ENCODE measurements at places on chromosomes 2 and 18.
A peak's percentile ranks its signal among the peaks of the same experiment; 100 is the strongest.

DNA sequence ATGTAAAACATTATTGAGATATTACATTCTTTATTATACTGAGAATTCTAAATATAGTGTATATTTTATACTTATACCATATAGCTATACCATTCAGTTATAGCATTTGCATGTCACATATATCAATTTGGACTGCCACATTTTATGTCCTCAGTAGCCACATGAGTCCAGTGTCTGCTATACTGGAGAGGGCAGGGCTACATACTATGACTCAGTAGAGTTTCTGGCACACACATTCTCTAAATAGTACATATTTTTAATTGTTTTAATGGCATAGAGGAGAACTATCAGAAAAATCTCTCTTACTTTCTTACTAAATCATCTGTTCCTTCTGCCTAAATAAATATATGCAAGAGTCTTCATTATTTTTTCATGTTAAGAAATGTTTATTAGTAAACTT lies 55.4 kb upstream of the COL5A2 start:
- DNase-seq = no peak

DNA sequence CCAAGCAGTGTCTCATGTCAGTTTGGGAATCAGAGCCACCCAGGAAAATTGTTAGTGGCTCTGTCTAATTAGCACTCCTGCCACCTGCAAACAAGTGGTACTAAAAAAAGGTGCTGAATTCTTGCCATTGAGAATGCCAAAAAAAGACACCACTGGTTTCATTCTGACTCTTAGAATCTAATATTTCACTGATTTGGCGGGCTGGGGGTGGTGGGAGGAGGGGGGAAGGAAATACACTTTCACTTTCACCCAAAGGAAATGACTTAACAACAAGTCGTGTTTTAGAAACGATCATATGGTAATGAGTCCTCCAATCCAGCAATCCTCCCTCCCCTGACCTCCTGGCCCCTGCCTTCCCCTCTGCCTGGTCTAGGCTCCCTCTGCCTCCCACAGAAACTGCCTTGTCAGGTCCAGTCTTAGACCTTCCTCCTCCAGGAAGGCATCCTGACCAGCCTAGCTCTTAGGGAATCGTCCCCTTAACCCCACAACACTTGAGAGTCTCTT lies 4.4 kb upstream of the KLHL29 start:
- no peak for DNase-seq

DNA sequence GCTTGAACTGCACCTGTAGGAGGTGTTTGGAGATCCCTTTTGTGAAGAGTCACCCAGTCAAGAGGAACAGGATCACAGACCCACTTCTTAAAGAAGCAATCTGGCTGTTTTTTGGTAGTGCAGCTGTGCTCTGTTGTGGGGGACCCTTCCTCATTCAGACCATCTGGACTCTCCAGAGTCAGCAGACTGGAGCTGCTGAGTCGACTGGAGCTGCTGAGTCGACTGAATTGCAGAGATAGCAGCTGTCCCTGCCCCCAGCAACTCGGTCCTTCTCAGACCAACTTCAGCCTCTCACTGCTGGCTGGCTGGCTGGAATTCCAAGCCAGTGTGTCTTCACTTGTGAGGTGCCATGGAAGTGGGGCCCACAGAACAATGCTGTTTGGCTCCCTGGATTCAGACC lies 56.8 kb downstream of the GTF3C3 start:
- no peak for DNase-seq

GRCh38 chr2:191150600-191151330 lies at the start of gene STAT4:
STAT4 (minus strand) TSS chr2:191150994; CDS start chr2:191148203, 2,791 bp downstream.
- peak; percentile 94 for DNase-seq

GRCh38 chr2:63692002-63692606 lies 103.3 kb downstream of the MDH1 start:
- no peak for DNase-seq
